Stomach (tissue), 19 donors: ENCODE measurements at places on chromosomes 6 and 20. TPM values are rescaled to one million over a fixed set of nuclear protein-coding genes. Genes with fewer than 3 reads are reported as not detected.
A peak's percentile ranks its signal among the peaks of the same experiment; 100 is the strongest.

Gene PXDC1
- 90.1 TPM for total RNA-seq

Gene VNN1
- total RNA-seq, result 2.3 TPM

Gene SCRT2
- total RNA-seq, result not detected

Gene PTK6
- total RNA-seq, result 22.2 TPM

Gene XKR7
- 0.58 TPM for total RNA-seq

Gene KCNK15
- not detected for total RNA-seq

Gene REV3L
- 11.9 TPM for total RNA-seq

Gene TCFL5
- total RNA-seq, result 3.0 TPM

Gene HLA-DPA1
- total RNA-seq, result 0.29 TPM

Gene KCNB1
- total RNA-seq, result 2.3 TPM

DNA sequence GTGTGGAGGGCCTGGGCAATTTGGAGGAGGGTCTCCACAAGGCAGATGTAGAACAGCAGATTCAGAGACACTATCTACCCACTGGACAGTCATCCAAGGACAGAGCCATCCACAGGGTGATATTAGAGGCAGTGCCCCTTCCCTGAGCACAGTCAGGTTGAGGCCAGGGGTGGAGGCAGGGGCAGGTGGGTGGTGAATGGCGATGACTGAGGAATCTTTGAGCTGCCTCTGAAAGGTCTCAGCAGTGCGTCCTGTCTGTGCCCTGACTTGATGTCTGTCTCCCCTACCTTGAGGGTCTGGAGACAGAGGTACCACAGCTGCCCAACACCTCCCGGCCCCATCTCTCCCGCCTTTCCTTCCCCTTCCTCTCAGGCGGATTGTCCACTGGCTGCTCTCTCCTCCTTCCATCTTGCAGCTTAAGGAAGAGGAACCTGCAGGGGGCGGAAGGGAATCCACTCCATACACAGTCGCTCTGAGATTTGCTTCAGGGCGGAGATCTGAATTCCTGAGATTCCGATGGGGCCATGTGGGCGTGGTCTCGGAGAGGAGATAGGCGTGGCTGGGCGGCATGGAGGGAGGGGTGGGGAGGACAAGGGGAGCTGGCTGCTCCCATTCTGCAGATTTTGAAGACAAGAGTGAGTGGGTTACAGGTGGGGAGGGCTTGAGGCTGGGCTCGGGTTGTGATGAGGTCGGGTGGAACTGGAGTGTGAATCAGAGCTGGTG lies 1.7 kb downstream of the MUCL3 start:
- peak; percentile 89 for DNase-seq

GRCh38 chr6:111057074-111057752 lies 30.1 kb upstream of the SLC16A10 start:
- peak; percentile 36 for DNase-seq

DNA sequence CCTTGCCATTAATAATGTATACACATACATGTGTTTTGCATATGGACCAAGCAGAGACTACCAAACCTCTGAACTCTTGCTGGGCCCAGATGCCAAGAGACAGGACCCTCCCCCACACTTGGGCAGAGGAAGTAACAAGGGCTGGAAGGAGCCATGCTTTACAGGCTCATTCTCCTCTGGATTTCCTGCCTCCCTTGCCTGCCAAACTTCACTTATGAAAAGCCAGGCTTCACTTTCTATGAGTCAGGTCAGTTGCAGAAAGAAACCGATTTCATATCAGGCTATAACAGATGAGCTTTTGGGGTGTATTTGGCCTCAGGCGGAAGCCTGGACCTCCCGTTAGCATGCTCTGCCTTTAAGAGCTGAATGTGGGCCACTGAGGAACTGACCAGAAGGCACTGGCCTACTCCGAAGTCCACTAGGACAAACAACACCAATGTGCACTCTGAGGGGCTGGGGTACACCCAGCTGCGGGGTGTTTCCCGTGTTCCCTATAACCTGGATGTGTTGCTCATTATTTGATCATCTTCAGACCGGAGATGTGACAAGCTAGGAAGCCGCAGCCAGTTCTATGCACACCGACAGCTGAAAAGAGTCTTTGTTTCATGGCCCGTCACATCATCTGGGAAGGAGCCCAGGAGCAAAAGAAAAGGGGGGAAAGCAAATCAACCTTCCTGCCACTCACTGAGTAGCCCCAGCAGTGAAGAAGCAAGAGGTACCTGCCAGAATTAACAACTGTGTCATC lies 28.5 kb downstream of the HAO1 start:
- DNase-seq, result peak; percentile 16

DNA sequence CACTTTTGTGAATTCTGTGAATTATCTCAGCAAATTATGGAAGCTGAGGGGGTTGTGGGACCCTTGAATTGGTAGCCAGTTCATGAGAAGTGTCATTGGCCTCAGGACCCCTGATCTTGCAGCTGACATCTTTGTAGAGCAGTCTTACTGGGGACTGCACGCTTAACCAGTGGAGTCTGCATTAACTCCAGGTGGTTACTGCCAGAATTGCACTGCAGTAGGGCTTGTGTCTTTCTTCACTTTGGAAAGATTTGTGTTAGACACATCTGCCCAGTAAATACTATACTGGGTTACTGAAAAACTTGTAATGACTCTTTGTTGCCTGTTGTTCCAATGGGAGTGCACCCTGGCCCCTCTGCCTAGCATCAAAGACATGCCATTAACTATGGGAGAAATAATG lies 21.2 kb upstream of the CDKN1A start:
- DNase-seq, result no peak

DNA sequence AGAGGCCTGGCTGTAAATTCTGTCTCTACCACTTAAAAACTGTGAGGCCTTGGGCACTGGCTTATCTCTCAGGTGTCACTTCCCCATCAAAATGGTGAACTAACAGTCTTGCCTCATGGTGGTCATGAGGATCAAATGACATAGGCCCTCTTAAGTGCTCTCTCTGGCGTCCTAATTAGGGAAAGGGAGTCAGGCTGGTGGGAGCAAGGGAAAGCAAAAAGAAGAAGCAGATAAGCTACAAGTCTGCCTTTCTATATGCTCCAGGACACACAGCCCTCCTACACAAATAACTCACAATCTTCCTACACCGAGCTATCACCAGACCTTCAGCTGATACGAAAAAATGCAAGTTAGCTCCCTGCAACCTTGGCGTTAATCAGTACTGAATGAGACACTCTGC lies 19.5 kb upstream of the SLC22A16 start:
- DNase-seq, result no peak

GRCh38 chr6:3732345-3733141 lies 19.0 kb downstream of the PXDC1 start:
- DNase-seq, result peak; percentile 79

GRCh38 chr20:684676-685319 lies 9.2 kb upstream of the SCRT2 start:
- DNase-seq, result no peak

- no peak for DNase-seq
Observed at GRCh38 chr20:42218621-42219374, 600.6 kb upstream of the CHD6 start.

DNA sequence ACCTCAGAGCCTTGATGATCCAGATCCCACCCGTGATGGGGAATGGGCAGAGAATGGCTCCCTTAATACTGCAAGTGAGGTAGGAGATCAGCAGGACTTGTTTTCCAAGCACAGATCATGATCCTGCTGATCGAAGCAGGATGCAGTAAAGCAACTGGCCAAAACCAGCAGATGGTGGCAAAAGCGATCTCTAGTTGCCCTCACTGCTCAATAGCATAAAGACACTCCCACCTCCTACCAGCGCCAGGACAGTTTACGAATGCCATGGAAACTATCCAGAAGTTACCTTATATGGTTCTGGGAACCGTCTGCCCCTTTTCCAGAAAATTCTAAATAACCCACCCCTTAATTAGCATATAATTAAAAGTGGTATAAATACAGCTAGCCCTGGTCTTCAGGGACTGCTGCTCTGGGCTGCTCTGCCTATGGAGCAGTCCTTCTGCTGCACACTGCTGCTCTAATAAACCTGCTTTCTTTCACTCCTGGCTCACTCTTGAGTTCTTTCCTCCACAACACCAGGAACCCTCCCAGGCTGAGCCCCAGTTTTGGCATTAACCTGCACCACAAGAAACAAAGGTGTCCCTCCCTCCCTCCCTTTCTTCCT lies 415.8 kb downstream of the PREX1 start:
- no peak for DNase-seq

- no peak for DNase-seq
Observed at GRCh38 chr6:102195311-102195710, 801.8 kb downstream of the GRIK2 start.

GRCh38 chr20:63551068-63551467 lies 2.9 kb upstream of the FNDC11 start:
- no peak for DNase-seq

DNA sequence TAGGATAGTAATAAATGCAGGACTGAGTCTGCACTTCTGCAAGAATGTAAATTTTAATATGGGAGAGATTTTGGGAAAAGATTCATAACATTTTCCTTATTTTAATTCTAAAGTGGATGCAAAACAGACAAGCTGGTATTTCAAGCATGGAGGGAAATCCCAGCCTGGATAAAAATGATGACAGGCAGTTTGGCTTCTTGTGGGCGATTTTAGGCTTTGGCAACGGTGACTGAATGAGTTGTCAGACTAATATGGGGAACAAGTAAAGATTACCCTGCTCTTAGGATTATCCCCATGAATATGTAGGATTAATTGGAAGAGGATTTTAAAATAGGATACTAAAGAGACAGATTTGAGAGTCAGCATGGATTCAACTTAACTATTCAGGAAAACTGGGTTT lies 21.0 kb downstream of the OGFRL1 start:
- DNase-seq, result no peak

DNA sequence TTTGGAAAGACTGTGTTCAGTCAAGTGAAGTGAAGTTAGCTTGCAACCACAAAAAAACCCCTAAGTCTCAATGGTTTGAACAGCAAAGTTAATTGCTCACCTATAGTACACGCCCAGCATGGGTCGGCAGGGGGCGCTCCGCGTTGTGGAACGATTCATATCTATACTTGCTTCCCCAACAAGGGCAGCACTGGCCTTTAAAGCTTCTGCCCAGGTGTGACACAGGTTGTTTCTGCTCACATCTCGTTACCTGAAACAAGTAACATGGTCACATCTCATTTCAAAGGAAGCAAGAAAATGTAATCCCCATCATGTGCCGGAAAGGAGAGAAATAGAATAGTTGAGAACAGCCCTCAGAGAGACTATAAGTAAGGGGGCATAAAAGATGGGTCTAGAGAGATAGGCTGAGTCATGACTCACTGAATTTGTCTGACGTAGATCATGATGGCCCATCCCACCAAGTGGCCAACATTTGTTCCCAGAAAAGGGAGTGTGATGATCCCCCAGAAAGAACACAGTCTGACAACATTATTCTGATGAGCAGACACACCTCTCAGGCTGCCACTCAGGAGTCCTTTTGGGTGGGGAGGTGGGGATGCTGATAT lies 29.0 kb downstream of the HNF4A start:
- peak; percentile 87 for DNase-seq

GRCh38 chr20:22652681-22653588 lies 68.6 kb upstream of the FOXA2 start:
- DNase-seq, result no peak

- no peak for DNase-seq
Observed at GRCh38 chr6:10316373-10316721, 98.5 kb downstream of the TFAP2A start.

GRCh38 chr6:142289687-142290086 lies 12.1 kb upstream of the ADGRG6 start:
- DNase-seq, result no peak

- DNase-seq, result no peak
Observed at GRCh38 chr20:58554541-58554940, 39.3 kb upstream of the APCDD1L start.

GRCh38 chr6:111824608-111825337 lies 48.5 kb downstream of the FYN start:
- no peak for DNase-seq

GRCh38 chr6:154648888-154649205 lies 84.4 kb upstream of the SCAF8 start:
- no peak for DNase-seq

DNA sequence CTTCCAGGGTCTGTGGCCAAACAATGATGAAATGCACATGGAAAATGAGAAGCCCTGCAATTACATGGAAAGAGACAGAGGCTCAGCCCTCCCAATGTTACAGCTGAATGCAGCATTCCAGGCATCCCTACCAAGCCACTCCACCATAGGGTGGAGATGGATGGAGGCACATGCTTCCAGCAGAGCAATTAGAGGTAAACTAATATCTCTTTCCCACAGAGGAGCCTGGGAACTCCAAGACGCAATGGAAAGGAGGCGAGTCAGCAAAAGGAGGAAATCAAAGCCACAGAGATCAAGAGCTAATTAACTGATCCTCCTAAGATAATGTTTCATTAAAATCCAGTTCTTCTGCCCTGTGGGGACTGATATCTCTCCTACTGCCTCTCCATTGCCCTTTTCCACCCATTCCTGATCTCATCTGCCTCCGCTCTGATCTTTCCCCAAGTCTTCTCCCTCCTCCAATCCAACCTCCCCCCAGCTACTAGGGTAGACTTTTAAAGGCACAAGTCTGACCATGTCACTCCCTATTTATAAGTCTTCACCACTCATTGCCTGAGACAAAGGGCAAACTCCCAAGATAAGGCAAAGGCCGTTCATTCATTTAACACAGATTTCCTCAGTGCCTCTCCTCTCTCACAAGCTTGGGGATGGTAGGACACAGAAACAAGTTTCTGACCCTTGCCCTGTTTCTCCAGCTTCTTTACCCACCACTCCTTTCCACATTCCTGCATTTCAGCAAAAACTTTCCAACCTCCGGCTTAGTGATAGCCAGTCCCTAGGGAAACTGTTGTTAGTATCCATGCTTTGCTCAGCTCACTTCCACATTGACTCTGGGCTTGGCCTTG lies 14.3 kb upstream of the KCNB1 start:
- DNase-seq, result no peak

DNA sequence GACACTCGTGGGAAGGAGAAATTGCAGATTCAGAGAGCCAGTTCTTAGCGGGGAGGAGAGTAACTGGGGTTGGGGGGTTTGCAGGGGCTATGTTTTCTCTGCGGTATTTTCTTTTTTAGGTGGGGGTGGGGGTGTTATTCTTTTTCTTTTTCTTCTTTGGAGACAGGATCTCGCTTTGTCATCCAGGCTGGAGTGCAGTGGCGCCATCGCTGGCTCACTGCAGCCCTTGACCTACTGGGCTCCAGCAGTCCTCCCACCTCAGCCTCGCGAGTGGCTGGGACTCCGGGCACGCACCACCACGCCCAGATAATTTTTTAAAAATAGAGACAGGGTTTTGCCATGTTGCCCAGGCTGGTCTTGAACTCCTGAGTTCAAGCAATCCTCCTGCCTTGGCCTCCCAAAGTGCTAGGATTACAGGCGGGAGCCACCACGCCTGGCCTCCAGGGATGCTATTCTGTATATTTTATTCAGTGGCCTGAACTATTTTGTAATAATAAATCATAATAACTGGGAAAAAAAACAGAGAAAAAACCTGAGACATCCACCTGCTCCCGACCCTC lies 57.3 kb downstream of the UBE2V1 start:
- DNase-seq, result no peak

GRCh38 chr6:143163621-143164020 lies 102.9 kb downstream of the AIG1 start:
- no peak for DNase-seq

- no peak for DNase-seq
Observed at GRCh38 chr20:25009218-25010145, 16.9 kb upstream of the APMAP start.

DNA sequence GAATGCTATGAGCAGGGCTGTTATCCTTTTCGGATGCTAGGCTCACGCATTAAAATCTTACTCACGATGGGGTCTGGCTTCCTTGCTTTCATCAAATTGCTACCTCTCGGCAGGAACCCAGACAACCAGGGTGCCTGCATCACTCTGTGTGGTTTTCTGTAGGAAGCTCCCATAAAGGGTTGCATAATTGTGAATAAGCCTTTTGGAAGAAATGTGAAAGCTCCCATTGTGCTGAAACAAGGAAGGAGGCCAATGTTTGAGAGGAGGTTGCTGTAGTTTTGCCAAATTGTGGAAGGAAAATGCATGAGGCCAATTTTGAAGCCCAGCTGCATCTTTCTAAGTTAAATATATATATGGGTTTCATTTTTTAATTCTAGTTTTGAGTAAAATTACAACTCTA lies 615.5 kb downstream of the C6orf118 start:
- no peak for DNase-seq
